ENCODE measurements at places on chromosomes 2 and 18.

DNA sequence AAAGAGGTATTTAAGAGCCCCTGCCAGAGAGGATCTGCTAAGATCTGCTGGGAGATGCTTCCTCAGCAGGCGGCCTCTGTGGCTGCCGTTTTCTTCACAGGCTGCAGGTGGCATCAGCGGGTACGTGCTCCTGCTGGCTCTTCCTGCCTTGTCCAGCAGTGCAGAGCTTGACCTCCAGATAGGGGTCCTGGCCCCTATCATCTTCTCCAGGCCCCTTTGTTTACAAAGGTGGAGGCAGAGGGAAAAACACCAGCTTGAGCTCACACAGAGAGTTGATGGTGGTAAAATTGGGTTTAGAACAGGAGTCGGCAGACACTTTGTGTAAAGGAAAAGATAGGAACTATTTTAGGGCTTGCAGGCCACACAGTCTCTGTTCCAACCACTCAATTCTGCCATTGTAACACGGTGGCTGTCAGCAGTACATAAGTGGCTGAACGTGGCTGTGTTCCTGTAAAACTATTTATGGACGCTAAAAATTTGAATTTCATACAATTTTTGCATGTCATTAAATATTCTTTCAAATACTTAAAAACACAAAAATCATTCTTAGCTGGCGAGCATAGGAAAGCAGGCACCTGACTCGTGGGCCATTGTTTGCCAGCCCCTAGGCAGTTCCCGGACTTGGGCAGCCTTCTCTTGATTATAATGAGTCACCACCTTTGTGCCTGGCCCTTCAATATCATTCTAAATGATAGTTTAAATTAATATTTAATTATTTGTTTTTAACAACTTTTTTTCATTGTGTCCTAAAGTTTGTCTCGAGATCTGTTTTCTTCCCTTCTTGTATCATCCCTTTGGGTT lies 98.2 kb upstream of the B3GNT7 start:
- DNase-seq, result no peak

- no peak for DNase-seq
Observed at GRCh38 chr2:219430633-219431615, 3.7 kb upstream of the SPEG start.

DNA sequence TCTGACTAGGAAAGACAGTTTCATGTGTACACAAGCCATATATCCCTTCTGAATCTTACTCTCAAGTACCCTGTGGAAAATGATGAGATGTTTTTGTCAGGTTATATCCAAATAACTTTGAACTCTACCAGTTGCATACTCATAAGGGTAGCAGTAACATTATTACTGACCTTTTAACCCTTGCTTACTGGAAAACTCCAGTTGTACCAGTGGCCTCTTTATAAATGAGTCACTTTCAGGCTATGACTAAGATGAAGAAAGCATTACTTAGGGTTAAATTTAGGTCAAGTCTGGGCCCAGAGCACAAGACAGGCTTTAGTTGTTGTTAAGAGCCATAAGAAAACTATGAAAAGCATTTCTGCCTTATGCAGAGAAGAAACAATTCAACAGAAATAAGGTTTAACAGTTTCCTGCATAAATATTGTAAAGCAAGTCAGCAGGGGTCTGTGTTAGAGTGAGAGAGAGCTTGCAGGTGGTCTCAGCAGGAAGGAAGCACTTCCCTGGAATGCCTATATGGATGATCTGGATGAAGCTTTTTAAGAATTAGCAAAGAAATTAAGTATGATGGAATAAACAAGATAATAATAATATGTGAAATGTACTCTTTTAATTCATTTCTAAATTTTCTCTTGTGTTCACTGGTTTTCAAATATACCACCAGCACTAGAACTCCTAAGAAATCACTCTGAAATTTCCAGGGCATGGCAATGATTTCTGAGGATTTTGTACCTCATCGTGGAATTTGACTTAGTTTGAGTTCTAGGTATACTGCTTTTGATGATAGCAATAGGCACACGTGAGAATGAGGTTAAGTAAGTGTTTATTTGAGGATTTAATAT lies 126.6 kb downstream of the UBE2E3 start:
- peak; percentile 68 for DNase-seq

DNA sequence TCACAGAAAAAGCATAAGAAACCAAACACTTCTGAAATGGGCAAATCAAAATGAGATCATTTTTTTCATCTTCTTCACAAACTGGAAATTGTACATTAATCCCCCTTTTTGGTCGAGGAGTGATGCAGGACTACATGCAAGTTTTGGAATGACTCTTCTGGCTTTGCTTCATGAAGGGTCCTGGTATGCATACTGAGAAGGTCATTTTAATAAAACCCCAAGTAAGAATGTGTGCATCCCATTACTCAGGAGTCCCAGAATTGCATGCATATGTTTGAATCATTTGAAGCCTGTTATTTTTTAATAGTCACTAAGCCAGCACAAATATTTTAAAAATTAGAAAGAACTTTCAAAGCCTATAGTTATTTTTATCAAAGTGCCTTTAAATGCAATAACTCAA lies 16.7 kb upstream of the EHBP1 start:
- no peak for DNase-seq

- no peak for DNase-seq
Observed at GRCh38 chr2:201440182-201440581, 11.1 kb downstream of the TRAK2 start.

GRCh38 chr2:187169864-187170263 lies 278.2 kb downstream of the CALCRL start:
- DNase-seq, result no peak

DNA sequence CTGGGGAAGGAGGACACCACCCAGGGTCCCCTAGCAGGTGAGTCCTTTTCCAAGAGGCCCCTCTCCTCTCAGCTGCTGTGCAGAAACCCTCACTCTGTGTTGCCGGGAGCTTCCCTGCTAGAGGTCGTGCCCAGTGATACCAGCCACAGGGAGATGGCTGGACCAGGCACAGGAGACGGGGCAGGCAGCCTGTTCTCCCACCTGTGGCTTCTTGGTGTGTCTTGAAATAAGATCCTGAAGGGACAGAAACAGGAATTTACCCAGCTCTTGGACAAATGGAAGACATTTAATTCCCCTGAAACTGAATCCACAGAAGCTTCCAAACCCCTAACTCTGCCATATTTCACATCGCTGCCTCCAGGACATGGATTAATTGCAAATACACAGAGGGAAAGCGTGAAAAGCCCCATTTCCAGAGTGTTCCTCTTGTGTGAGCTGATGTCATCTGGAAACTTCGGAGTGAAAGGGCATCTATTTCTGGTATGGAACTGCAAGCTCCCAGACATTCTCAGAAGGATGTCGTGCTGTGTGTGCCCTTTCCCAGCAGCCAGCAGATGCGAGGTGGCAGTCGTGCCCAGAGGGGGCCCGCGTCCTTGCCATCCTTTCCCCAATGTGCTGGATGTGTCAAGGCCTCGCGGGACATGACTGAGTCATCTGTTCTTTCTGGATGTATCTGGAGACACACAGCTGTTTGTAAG lies 177.7 kb downstream of the SEPTIN10 start:
- DNase-seq, result no peak

- DNase-seq, result peak; percentile 57
Observed at GRCh38 chr2:224449212-224450147, 47.6 kb upstream of the FAM124B start.

DNA sequence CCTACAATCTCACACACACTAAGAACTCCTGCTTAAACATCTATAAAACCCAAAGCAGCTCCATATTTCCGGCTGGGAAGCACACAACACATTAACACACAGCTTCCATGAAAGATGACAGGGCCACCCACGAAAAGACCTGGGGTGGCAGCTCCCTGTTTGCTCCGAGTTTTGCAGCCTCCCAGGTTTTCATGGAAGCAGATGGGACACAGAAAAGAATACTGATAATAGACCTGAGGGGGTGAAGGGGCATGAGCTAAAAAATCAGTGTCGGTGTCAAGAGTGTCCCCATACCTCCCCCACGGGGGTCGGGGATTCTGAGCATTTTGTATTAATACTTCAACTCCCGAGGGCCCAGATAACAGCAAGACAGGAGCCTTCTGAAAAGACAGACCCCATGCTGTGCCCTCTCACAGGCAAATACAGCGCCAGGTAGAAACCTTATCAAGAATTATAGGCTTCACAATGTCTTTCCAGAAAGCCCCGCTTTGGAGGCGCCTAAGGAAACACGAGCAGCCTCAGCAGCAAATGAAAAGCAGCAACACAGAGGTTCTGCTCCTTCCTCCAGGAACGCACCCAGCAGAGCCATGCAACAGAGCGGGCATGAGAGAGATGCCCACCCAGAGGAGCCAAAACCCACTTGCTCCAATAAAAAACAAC lies 50.5 kb downstream of the ZNF516 start:
- no peak for DNase-seq

DNA sequence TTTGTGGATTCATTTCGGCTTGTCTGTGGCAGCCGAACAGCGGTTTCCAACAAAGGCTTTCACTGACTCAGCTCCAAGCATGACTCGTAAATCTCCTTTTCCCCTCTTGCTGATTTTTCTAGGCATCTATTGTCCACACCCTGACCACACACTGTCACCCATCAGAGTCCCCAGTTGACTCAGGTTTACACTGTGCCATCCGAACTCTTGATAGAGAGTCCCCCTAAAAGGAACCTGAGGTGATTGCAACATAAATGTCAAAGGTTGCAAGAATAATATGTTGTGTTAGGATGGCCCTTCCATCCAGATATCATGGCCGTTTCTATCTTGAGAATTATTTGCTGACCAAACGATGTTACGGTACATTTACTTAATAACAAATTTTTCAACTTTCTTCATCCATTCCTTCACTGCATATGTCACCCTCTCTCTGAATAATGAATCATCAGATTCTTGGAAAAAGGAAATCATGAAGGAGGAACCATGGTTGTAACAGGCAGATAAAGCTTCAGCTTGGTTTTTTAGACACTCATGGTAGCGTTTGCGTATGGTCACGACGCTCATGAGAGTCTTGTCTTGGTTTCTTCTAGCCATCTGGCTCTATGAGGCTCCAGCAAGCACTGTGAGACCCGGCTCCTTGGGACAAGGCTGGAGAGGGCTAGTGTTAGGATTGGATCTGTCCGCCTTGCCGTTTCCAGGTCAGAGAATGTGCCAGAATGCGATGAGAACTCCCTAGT lies 72.1 kb downstream of the NPAS2 start:
- no peak for DNase-seq

DNA sequence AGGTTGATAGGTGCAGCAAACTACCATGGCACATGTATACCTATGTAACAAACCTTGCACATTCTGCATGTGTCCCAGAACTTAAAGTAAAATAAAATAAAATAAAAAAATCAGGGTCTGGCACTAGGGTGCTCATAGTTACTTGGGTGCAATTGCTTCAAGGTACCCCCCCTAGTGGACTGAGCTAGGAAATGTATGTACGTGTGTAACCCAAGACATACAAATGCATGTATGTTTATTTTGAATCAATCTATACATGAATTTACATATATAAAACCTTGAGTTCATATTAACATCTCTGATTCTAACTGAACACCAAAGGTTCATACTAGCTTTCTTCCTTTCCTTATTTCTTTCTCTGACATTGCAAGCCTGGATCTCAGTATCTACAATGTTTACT lies 51.5 kb downstream of the USP37 start:
- DNase-seq, result peak; percentile 2

- DNase-seq, result no peak
Observed at GRCh38 chr2:120840795-120841487, 105.3 kb downstream of the GLI2 start.

DNA sequence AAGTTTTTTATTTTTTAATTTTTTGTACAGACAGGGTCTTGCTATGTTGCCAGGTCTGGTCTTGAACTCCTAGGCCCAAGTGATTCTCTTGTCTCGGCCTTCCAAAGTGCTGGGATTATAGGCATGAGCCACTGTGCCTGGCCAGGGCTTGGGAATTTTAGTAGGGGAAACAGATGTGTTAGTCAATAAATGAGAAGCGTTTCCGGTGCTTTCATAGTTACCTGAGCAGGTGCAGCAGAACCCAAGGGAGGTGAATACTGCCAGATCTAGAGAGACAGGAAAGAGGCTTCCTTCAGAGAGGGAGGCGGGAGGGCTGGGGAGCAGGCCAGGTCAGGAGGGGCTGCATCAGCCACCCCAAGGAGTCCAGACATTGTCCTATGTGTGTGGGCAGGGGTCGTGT lies 30.5 kb upstream of the IMPA2 start:
- DNase-seq, result no peak

DNA sequence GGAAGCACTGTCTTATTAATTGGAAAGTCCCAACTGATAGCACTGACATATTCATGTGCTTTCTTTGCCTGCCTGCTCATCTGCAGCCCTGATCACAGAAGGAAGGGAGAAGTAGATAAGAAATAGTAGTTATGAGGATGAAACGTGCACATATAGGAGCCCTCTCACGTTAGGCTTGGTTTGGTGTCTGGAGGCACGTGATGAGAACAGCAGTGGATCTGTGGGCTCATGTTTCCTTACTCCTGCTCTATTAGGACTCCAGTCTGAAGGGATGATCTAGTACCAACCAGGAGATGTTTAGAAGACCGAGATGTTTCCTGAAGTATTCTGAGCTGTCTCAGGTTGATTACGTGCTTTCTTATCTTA lies 84.9 kb downstream of the MAP4K4 start:
- DNase-seq, result no peak

GRCh38 chr18:79829136-79829854 lies 31.6 kb downstream of the KCNG2 start:
- no peak for DNase-seq

DNA sequence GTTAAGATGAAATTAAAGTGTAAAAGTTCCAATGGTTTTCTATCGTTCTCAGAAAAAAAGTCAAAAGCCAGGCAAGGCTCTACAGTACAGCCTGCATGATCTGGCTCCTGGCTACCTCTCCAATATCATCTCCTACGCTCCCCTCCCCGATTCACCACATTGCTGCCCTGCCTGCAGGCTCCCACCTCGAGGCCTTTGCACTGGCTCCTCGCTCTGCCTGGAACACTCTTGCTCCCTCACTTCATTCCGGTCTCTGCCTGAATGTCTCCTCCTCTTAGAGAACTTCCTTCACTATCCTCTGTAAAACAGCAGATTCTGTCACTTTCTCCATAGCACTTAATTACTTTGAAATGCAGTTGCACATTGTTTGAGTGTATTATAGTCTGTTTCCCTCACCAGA lies 72.5 kb downstream of the KLF7 start:
- no peak for DNase-seq

- no peak for DNase-seq
Observed at GRCh38 chr2:152924722-152925121, 206.3 kb downstream of the ARL6IP6 start.

DNA sequence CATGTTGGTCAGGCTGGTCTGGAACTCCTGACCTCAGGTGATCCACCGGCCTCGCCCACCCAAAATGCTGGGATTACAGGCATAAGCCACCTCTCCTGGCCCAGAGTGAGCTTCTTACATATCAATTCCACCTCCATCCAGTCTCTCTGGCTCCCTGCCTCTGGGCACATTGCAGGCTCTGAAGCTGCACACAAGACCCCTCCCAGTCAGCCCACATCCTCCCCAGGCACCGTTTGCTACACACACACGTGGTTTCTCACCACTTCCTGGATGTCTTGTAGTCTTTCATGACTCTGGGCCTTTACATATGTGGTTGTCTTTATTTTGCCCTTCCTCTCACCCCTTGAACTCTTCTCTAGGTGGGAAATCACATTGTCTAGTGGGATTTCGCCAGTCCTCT lies 64.0 kb upstream of the CABLES1 start:
- no peak for DNase-seq

- DNase-seq, result no peak
Observed at GRCh38 chr2:200199576-200200263, 106.8 kb upstream of the SPATS2L start.

- DNase-seq, result no peak
Observed at GRCh38 chr2:96888072-96889011, 18.5 kb upstream of the SEMA4C start.

- DNase-seq, result no peak
Observed at GRCh38 chr2:20487030-20487391, 40.1 kb downstream of the RHOB start.

GRCh38 chr2:237353215-237353614 lies 60.7 kb downstream of the COL6A3 start:
- DNase-seq, result no peak

GRCh38 chr2:208112969-208113368 lies 11.4 kb downstream of the CRYGD start:
- no peak for DNase-seq
